ENCODE measurements at places on chromosomes 3 and 15.

GRCh38 chr15:64441852-64442251 lies 18.5 kb upstream of the ZNF609 start:
- no peak for DNase-seq

DNA sequence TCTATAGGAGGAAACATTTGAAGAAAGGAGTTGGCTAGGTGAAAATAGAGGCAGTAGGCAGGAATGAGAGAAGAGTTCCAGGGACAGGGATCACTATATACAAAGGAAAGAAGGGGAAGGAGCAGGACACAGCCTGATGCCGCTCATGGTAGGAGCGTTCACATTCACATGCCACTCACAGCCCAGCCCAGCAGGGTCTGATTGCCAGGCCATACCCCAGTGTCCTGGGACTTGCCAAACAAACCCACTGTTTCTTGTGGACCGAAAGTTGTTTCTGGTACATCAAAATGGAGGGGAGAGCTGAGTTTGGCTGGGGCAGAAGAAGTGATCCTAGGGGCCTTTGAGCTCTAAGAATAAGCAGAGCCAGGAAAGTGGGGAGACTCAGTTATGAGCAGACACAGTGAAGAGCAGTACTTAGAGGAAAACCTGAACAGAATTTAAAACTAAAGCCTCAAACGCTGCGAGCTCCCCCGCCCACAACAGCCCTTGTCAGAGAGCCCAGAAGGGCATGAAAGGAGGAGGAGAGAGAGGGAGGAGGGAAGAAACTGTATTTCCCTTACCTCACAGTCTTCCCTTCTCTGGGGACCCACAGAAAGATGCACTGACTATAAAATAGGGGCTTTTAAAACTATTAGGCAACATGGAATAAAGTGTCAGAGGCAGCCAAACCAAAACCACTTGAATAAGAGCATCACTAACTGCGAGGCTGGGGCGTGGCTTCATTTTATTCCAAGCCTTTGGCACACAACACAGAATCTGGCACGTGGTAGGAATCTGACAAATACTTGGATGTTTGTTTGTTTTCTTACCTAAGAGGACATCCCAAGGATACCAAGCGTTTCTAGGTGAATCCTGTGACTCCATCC lies 129.0 kb downstream of the RPL22L1 start:
- no peak for DNase-seq

DNA sequence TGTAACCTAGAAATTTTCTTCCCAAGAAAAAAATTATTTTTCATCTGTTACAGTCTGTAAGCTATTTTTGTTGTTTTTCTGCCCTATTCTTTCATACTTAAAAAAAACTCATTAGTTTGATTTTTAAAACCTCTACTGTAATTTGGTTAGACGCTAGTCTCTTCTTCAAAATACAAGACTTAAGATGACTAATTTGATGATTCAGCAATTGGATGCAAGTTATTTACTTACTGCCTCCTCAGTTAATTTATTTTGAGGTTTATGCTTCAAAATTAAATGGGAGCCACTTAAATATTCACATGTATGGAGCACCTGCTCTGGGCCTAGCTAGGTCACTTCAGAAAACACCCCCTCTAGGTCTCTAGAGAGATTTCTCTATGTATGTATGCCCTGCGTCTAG lies 132.4 kb downstream of the IQCH start:
- DNase-seq, result no peak

DNA sequence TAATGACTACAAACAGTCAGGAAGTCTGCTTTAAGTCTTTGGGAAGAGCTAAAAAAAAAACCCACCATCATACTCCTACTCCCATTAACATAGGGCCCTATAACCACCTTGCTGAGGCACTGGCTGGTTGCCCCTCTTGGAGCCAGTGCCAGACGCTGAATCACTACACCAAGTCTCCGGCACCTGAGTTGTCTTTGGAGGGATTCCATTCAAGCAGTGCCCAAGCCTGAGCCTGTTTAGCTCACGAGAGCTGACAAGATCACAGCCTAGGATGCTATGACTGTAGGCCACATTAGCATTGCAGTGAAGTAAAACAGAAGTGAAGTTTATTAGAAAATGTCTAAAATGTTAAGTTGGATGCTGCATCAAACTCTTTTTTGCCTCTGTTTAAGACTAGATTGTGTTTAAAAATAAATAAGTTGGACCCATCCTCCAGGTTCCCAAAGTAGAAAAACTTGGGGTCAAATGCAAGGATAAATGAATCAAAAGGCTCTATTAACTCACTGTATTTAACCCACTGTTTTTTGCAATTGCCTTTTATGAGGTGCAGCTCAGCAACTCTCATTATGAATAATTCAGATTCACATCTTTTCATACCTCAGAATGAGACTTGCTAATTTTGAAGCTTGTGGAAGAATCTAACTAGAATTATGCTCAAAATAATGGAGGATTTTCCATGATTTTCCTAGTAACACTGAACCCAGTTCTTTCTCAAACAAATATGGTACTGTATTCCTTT lies 461.9 kb downstream of the FOXP1 start:
- DNase-seq, result no peak

- DNase-seq, result no peak
Observed at GRCh38 chr15:71874245-71874644, 63.9 kb downstream of the NR2E3 start.

GRCh38 chr3:131912255-131912654 lies 122.6 kb downstream of the CPNE4 start:
- no peak for DNase-seq

DNA sequence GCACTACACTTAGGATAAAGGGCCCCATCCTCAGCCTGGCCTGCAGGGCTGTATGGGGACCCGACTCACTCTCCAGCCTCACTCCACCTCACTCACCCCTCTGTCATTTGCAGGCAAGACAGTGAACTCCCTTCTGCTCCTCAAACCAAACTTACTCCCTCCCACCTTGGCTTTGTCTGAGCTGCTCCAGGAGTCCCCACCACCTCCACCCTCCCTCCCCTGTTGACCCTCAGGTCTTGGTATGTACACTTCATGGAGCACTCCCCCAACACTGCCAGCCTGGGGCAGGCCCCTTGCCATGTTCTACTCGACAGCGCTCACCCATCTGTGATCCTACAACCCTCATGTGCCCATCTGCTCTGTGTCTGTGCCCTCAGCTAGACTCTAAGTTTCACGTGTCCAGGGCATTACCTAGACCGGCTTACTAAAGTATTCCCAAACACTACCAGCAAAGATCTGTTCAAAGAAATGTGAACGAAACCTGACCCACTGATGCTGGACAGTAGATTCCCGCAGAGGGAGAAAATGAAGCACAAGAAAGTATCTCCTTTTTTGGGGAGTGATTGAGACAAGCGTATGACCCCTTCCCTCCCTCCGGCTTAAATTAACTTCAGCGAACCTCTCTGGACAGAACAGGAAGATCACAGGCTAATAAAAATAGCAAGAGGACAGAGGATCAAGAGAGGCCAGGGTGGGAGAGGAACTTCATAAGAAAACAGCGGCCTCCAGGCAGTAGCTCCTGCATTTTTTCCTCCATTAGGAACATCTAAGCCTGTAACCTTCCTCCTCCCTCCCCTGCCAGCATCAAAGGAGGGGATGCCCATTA lies 113.2 kb downstream of the RFTN1 start:
- DNase-seq, result no peak

GRCh38 chr3:29384640-29385039 lies 103.8 kb downstream of the RBMS3 start:
- DNase-seq, result no peak

- DNase-seq, result no peak
Observed at GRCh38 chr3:187783098-187783497, 37.8 kb upstream of the BCL6 start.

GRCh38 chr3:179074656-179075055 lies 3.0 kb upstream of the ZMAT3 start:
- peak; percentile 27 for DNase-seq

- DNase-seq, result no peak
Observed at GRCh38 chr15:51879555-51879954, 50.1 kb downstream of the TMOD3 start.

DNA sequence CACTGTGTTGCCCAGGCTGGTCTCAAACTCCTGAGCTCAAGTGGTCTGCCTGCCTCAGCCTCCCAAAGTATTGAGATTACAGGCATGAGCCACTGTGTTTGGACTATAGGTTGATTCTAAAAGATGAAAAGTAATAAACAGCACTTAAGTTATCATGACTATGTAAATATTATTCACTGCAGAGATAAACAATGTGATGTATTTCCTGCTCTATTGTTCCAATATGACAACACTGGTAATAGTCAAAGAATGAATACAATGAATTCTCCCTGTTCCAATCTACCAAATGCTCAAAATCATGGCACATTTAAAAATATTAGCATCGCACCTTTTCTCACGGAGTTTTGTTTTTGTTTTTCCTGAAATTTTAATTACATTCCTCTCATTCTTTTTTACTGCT lies 36.8 kb upstream of the TBL1XR1 start:
- DNase-seq, result no peak

GRCh38 chr3:129549805-129550204 lies 6.8 kb downstream of the H1-8 start:
- no peak for DNase-seq
